ENCODE measurements at places on chromosomes 5 and 9. TPM values are rescaled to one million over a fixed set of nuclear protein-coding genes. Genes with fewer than 3 reads are reported as not detected.

DNA sequence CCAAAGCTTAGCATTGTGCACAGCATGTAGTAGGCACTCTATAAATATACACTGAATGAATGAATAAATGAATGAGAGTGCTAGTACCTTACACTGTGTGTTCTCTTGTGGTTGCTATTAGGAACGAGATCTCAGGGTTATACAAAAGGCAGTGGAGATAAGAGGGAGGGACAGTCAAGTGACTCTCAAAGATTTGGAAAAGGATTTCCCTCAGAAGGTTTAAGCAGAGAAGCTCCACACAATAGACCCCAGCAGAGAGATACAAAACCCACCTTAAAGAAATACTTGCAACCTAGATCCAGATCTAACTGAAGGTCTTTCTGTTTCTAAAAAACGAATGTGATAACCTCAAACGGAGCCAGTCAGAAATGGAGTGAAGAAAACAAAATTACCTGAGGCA is 11.8 kb upstream of the EFNA5 start:
- H3K36me3 ChIP-seq, result no peaks in the 10 kb centered on the region
- H3K27ac ChIP-seq, result no peak overlapping the region
- H3K4me3 ChIP-seq, result no peak overlapping the region
- H3K4me1 ChIP-seq, result no peaks in the 10 kb centered on the region

- H3K27me3 ChIP-seq, result peaks cover 49% of the 10 kb centered on the region
- DNase-seq, result no peak
- no peaks in the 10 kb centered on the region for H3K4me1 ChIP-seq
- no peaks in the 10 kb centered on the region for H3K36me3 ChIP-seq
These were observed 17.2 kb downstream of the OR2S2 start for GRCh38 chr9:35940458-35941407.

DNA sequence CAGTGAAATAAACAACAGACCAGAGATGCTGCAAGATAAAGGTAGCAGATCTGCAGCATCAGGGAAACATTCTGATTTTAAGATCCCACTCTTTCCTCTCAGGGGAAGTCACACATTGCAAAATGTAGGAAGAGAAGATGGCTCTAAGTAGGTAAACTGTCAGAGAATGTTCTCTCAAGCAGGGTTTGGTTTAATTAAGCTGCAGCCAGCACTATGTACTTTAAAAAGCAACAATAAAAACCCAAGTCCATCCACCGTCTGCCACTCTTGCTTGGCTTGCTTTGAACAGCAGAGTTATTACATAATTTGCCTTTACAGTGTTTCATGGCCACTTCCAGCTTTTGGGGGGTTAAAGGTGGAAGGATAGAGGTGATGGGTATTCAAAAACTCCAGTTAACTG is 343.2 kb upstream of the DAP start:
- no peak overlapping the region for H3K4me3 ChIP-seq
- H3K36me3 ChIP-seq, result no peaks in the 10 kb centered on the region
- H3K27ac ChIP-seq, result no peak overlapping the region
- no peak for DNase-seq
- H3K4me1 ChIP-seq, result no peaks in the 10 kb centered on the region
- no peaks in the 10 kb centered on the region for H3K27me3 ChIP-seq

DNA sequence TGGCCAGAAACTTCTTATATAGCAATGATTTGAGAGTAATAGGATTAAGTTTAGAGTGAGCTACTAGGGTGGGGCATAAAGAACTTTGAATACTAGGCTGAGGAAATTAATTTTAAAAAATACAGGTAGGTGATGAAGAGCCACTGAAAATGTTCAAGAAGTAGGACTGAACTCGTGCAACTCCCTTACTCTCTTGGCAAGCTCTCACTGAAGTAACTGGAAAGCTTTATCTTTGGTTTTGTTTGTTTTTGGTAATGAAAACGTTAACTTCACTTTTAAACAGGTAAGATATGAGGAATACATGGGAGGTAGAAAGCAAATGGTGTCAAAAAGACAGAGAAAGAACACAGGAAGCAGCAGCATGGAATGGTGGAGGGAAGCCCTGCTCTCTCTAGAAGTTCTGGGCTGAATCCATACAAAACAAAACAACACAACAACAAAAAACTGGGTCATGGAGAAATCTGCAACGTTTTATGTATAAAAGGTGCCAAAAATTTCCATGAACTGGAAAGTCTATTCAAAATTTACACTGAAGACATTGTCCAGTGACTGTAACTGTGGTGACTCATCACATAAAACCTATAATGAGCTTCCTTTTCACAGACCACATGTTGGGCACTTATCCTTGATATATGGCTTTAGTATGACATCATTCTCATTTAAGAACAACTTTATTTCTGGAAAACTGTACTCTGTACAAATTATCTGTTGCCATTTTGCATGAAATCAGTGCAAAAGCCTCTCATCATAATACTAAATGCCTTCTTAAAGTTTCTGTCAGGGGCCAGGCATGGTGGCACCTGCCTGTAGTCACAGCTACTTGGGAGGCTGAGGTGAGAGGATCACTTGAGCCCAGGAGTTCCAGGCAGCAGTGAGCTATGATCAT is 91.2 kb upstream of the CHD1 start:
- H3K4me1 ChIP-seq, result no peaks in the 10 kb centered on the region
- no peaks in the 10 kb centered on the region for H3K36me3 ChIP-seq
- no peak overlapping the region for H3K27ac ChIP-seq
- DNase-seq, result peak; percentile 90

GRCh38 chr5:181190711-181191525 is 14.1 kb downstream of the TRIM7 start:
- no peaks in the 10 kb centered on the region for H3K36me3 ChIP-seq
- peak; percentile 60 for DNase-seq
- H3K4me1 ChIP-seq, result peaks cover 6% of the 10 kb centered on the region
- no peak overlapping the region for H3K27ac ChIP-seq

GRCh38 chr9:87300915-87301314 is 196.8 kb upstream of the DAPK1 start:
- DNase-seq, result no peak
- no peaks in the 10 kb centered on the region for H3K36me3 ChIP-seq
- H3K4me3 ChIP-seq, result no peak overlapping the region
- no peaks in the 10 kb centered on the region for H3K27me3 ChIP-seq
- H3K4me1 ChIP-seq, result peaks cover 6% of the 10 kb centered on the region

DNA sequence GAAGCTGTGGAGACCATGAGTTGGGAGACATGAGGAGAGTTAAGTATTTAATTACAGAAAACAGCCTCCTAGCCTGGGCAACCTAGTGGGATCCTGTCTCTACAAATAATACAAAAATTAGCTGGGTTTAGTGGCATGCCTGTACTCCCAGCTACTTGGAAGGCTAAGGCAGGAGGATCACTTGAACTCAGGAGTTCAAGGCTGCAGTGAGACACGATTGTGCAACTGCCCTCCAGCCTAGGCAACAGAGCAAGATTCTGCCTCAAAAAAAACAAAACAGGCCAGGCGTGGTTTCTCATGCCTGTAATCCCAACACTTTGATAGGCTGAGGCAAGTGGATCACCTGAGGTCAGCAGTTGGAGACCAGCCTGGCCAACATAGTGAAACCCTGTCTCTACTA is 52.6 kb downstream of the AQP7 start:
- no peak overlapping the region for H3K4me3 ChIP-seq
- no peaks in the 10 kb centered on the region for H3K4me1 ChIP-seq
- no peak for DNase-seq
- H3K36me3 ChIP-seq, result peaks cover 34% of the 10 kb centered on the region

DNA sequence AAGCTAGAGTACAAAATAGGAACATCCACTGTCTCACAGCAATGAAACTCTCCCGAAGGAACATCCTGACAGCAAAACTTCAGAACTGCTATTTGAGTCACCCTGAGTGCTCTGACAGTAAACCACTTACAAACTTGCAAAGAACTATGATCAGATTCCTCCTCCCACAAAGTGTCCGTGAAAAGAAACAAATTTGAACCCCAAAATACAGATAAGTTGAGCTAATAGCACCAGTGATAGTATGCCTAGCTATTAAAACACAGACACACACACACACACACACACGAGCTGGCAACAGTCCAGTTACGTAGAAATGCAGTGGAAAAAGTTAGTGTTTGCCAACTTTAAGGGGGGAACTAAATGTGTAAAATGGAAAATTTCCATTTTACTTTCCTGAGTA is 3.1 kb upstream of the GLIS3 start:
- DNase-seq, result no peak
- no peaks in the 10 kb centered on the region for H3K36me3 ChIP-seq

The SPATA9 gene
- total RNA-seq, result 1.0 TPM

The PTPRD gene
- total RNA-seq, result 287 TPM

The TAF11L2 gene
- total RNA-seq, result not detected

The PKD2L2 gene
- total RNA-seq, result not detected
